ENCODE measurements at places on chromosomes 4 and X.

DNA sequence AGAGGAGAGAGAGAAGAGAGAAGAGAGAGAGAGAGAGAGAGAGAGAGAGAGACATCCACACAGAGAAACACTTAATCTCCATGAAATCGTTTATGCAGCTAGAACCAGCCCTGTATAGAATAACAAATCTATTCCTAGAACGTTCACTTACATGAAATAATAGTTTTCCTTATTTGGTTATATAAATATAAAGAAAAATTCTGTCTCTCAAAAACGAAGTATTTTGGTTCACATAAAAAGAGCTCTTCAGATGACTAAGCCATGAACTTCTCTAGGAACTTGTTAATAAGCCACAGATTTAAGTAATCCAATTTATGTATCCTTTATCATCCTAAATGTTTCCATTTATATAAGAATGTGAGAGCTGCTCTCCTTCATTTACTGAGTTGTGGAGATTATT lies 1315.1 kb upstream of the PCDH7 start:
- no peak for DNase-seq

- DNase-seq, result no peak
These were observed 381.0 kb downstream of the UNC5C start for GRCh38 chr4:95167805-95168204.

- DNase-seq, result no peak
These were observed 49.4 kb downstream of the ANXA10 start for GRCh38 chr4:168141733-168142132.

DNA sequence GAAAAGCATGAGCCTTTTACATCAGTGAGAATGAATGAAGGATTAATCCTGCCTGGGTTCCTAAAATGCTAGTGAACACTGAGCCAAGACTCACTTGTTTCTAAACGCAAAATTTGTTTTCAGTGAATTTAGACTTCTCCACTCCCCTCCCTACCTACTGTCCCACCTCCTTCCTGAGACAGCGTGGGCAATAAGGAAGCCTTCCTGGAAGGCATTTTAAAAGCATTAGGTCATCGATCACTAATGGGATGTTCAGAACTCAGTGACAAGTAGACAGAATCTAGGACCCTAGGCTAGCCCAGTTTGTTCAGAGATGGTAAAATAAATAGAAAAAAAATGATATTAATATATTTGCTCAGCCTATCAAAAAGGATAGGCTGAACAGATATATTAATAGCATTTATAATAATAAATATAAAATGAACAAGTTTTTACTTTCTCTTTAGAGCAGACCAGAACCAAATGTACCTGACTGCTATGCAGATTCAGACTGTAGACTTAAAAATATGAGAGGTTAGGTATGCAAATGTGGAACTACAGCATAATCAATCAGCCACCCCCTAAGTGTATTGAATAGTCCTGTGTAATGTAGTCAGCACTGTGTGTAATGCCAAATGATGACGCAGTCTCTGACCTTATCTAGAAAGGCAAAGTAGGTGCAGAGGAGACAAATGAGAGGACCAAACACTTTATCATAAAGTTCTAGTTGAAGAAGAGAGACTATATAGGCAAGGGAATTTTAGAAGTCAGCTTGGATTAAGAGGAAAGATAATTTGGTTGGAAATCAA lies 331.1 kb downstream of the GPAT3 start:
- DNase-seq, result no peak

GRCh38 chrX:53605004-53605403 lies 81.5 kb downstream of the HUWE1 start:
- DNase-seq, result no peak

GRCh38 chr4:85703096-85703495 lies 228.1 kb downstream of the ARHGAP24 start:
- DNase-seq, result no peak

GRCh38 chrX:63349307-63349706 lies 1.8 kb downstream of the SPIN4 start:
- DNase-seq, result peak; percentile 62

- no peak for DNase-seq
These were observed 9.5 kb downstream of the FRG2 start for GRCh38 chr4:190017357-190018200.

GRCh38 chrX:107601326-107601725 lies 27.0 kb upstream of the PRPS1 start:
- no peak for DNase-seq

DNA sequence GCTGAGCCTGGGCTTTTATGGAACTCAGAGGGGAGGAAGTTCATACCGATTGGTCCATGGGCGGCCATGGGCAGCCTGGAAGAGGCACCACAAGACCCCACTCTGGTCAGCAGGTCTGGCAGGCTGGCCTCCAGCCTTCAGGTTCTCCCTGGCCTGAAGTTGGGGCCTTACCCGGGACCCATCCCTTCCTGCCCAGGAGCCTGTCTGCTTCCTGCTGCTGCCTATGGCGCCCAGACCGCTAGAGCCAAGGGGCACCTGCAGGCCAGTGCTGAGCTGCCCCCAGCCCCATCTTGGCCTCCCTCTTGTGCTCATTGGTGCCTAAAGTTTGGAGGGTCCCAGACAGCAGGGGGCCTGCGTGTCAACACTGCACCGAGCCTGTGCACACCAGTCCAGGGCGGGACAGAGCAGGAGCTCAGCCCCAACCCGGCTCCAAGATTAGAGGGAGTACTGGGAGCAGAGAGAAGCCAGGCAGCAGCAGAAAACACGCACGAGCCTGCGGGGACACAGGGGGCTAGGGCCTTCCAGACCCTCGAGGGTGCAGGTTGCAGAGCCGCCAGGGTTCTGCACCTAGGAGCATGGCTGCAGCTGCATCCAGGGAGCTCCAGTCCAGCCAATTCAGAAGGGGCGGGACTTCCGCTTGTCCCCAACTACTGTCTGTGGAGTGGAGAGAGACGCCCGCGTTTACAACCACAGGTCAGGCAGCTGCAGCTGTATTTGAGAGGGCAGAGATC lies 30.7 kb upstream of the ZNF280C start:
- peak; percentile 77 for DNase-seq

Data from DMS53 (cell line).